ENCODE measurements at places on chromosomes 4 and X. TPM values are rescaled to one million over a fixed set of nuclear protein-coding genes. Genes with fewer than 3 reads are reported as not detected.

- peak; percentile 5 for DNase-seq
These were observed 171.9 kb downstream of the DCTD start for GRCh38 chr4:182745237-182745636.

DNA sequence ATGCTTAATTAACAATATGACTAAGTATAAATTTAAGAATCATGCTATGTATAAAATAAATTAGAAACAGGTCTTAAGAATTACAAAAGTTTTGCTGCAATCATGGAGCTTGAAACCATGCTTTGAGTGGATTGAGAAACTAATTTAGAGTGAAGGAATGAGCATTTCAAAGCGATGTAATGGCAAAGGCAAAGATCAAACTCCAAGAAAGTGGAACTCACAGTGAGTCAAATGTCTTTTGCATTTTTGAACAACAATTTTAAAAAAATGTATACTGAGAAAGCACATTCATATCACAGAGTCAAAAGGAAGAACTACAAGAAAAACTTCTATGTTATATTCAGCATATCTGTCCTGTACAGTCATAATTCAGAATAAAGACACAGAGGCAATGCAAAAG lies 6.6 kb downstream of the GPRIN3 start:
- no peak for DNase-seq

DNA sequence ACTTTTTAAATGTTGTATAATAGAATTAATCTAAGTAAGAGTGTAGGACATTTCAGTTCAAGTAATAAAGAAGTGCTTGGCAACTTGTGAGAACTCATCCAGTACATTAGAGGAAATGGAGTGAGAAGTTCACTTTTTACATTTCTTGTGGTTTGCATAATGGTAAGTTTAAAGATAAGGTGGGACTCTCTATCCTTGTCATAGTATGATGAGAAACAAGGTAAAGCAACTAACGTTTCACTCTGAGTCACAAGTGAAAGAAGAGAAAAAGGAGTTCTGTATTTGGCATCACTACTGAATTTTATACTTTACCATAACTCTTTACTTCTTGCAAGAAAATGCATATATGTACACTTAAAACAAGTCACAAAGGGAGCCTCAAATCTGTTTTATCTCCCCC lies 219.4 kb downstream of the SLC4A4 start:
- no peak for DNase-seq

GRCh38 chrX:152943826-152944225 lies 46.0 kb downstream of the ZNF185 start:
- no peak for DNase-seq

The GLRA3 gene
- not detected for polyA plus RNA-seq

- DNase-seq, result no peak
These were observed 46.9 kb upstream of the SLC39A8 start for GRCh38 chr4:102392033-102392744.

The TCP11X2 gene
- polyA plus RNA-seq, result 2.2 TPM

GRCh38 chr4:155608225-155608885 lies 58.3 kb upstream of the GUCY1A1 start:
- no peak for DNase-seq

DNA sequence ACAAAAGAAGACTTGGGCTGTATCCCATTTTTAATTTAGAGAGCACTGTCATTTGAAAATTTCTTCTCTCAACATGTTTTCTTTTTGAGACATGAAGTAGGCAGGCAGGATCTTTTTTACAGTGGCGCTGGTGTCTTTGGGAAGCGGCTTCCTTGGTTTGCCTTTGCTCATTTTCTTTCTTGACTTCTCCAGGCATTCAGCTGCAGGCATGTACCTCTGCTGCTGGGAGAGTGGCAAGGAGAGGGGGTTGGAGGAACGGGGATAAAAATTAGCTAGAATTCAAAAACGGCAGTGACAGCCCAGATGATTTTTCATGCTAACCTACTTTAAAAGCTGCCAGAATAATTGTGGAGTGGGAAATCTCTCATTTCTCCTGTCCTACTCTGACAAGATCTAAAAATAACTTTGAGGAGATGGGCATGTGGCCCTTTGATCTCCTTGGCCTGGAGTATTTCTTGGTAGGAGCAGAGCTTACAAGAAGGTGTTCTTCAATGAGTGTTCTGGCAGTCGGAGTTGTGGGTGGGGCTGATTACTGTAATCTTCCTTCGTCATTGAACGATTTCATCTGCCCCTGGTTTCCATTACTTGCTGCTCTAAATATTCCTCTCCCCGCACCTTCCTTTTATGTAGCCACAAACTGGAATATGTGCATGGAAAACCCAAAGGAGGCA lies 54.8 kb downstream of the TBL1X start:
- no peak for DNase-seq

DNA sequence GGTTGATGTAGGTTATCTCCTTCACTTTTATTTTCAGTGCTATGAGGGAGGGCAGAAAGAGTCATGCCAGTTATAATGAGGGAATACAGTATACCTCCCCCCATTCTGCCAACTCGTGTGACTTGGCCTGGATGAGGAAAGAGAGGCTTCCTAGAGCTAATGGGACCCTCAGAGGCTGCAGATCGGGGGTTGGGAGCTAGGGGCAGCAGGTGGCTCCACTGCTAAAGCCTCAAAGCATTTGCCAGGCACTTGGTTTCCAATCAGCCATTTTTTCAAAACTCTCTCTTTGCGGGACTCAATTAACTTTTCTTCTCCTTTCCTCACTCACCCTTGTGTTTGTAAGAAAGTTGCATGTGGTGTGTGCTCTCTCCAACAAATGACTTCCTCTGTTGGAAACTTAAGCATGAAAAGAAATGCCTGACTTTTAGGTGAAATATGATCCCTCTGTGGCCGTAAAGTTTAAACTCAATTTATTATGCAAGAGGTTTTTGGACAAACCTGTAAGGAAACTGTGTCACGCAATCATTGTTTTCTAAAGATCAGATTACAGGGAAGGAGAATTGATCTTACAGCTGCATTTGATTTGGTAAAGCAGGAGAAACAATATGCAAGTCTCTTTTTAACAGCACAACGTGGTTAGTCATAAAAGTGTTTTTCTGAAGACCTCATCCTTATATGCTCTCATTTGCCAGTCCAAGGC lies 7.0 kb downstream of the SFRP2 start:
- no peak for DNase-seq

DNA sequence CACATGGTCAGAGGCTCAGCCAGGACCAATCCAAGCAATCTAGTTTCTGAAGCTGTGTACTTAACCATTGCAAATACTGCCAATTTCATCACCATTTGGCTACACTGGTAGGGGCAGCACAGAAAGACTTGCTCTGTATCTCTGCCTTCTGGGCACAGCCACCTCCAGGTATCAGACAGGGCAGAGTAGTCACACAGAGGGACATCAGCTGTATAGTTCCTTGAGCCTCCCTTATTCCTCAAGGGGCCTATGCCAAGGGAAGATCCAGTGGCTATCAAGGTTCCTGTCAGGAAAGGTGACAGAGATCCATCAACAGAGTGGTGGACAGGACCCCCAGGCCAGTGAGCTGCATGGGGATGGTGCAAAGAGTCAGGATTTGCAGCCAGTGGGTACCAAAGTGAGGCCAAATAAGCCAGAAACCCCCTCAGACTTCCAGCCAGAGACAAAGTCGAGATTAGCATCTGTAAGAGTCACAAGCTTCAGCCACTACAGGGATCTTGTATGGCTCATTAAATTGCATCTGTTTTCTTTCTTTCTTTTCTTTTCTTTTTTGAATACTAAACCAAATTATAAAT lies 381.6 kb upstream of the CPEB2 start:
- DNase-seq, result no peak

The ZCCHC12 gene
- 1.0 TPM for polyA plus RNA-seq

DNA sequence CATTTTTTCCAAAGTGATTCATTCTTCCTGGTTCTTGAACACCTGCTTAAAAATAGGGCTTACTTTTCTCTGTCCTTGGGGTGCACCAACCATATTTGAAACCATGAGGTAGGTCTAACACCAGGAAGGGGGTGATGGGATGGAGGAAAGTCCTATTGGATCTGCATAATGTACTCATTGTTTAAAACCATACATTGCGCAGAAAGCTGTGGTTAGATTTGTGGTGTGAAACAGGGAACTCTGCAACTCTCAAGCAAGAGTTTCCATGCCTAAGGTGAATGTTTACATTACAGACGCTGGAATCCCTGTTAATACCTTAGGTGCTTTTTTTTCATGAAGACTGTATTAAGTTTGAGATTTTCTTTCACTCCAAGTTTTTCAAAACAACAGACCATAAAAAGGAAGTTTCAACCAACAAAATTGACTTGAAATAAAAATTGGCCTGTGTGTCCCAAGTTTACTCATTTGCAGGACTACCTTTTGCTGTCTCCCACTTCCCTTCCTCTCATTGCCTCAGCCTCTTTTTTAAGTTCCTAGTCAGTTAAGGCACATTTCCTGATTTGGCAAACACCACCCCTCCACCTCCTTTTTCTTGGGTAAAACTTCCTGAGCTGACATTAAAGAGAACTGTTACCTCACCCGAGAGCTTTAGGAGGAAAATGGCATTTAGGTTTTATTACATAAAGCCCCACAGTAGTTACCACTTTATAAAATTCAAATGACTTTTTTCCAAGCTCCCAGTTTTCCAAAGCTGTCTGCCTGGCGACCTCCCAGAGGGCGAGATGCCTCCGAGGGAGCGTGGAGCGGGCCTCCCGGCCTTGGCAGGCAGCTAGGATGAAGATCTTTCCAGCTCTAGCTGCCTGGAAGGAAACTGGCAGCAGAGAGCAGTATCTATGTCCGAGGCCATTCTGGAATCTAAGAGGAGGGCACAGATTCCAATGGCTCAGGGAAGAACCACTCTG lies 47.9 kb upstream of the RBPJ start:
- no peak for DNase-seq

DNA sequence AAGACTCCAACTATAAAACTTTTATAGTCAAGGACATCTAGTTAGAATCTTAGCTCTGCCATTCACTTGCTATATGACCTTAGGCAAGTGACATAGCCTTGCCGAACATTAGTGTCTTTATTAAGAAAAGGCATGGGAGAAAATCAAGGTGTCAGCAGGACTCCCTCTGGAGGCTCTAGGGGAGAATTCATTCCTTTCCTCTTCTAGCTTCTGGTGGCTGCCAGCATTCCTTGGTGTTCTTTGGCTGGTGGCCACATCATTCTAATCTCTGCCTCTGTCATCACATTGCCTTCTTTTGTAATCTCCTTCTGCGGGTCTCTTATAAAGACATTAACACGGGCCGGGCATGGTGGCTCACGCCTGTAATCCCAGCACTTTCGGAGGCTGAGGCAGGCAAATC lies 99.8 kb downstream of the PPP1R2C start:
- no peak for DNase-seq

GRCh38 chrX:53768451-53768850 lies 81.9 kb upstream of the HUWE1 start:
- no peak for DNase-seq

DNA sequence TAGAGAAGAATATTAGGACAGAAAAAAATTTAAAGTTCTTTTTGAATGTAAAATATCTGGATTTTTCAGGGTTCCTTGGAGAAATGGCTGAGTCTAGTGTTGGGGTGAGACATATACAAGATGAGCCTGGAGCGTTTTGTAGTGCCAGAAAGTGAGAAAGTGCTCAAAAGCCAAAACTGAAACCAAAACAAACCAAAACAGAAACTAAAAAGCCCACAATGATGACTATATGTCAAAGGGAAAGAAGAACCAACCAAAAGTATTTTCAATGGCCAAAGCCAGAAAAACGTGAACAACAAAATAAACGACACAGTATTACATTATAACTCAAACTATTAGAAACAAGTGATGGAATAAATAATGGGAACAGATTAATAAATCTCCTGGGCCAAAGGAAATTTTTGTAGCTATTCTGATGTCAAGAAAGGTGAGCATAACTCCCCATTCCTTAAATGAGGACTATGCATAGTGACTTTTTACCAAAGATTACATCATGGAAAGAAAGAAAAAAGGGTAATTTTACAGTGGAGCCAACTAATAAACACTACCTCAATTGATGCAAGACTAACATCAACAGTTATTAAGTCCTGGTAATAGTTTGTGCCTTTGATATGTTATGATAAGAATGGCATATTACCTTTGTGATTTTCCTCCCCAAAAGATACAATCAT lies 1137.6 kb downstream of the C4orf33 start:
- DNase-seq, result no peak

The MAGEA11 gene
- not detected for polyA plus RNA-seq

DNA sequence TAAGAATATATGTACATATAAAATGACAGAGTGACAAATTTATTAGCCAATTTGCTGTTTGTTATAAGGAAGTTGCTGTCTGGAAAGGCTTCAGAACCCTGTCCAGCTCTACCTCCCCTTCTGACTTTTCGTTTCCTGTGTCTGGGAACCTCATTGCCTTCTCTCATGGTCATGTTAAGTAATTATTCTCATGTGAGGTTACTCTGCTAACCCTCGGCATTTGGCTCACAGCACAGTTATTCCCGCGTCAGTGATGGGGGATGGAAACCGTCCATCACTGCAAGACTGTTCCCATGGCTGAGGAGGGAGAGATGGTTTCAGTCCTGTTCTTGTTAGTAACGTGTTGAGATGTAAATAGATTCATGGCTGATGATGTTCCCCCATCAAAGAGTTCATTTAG lies 11.9 kb downstream of the EDNRA start:
- DNase-seq, result peak; percentile 33

GRCh38 chr4:80610845-80611677 lies 275.5 kb downstream of the CFAP299 start:
- no peak for DNase-seq

- DNase-seq, result no peak
These were observed 168.6 kb downstream of the PTTG2 start for GRCh38 chr4:38128478-38129459.

- no peak for DNase-seq
These were observed 4.7 kb upstream of the FATE1 start for GRCh38 chrX:151711154-151711553.

The ACSL4 gene
- polyA plus RNA-seq, result 56.4 TPM

The SASH3 gene
- 2.0 TPM for polyA plus RNA-seq

The OFD1 gene
- 35.6 TPM for polyA plus RNA-seq

DNA sequence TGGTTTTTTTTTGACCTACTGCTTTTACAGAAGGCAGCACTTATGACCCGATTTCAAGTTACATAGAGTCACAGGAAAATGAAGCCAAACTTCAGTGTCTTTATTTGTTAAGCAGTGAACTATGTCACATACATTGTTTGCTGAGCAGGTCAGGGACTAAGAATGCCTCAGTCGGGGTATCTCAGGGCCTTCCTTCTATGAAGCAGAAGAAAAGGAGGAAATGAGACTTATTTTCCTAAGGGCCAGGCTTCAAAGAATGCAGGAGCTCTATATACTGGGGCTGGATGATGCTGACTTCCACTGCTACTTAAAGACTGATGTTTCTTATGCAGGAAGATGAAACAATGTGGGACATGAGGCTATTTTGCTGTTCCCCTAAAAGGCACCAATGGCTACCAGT lies 558.4 kb upstream of the IGFBP7 start:
- DNase-seq, result no peak

DNA sequence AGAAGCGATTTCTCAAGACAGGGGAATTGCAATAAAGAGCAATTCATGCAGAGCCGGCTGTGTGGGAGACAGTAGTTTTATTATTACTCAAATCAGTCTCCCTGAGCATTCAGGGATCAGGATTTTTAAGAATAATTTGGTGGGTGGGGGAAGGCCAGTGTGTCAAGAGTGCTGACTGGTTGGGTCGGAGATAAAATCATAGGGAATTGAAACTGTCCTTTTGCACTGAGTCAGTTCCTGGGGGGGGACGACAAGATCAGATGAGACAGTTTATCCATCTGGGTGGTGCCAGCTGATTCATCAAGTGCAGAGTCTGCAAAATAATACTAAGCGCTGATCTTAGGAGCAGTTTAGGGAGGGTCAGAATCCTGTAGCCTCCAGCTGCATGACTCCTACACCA lies 502.4 kb downstream of the NLGN4X start:
- no peak for DNase-seq
